ENCODE measurements at places on chromosomes 3 and 15.

GRCh38 chr15:39451121-39451688 is 129.7 kb upstream of the THBS1 start:
- no peak for DNase-seq

GRCh38 chr3:152664766-152665165 is 170.2 kb upstream of the P2RY1 start:
- no peak for DNase-seq

DNA sequence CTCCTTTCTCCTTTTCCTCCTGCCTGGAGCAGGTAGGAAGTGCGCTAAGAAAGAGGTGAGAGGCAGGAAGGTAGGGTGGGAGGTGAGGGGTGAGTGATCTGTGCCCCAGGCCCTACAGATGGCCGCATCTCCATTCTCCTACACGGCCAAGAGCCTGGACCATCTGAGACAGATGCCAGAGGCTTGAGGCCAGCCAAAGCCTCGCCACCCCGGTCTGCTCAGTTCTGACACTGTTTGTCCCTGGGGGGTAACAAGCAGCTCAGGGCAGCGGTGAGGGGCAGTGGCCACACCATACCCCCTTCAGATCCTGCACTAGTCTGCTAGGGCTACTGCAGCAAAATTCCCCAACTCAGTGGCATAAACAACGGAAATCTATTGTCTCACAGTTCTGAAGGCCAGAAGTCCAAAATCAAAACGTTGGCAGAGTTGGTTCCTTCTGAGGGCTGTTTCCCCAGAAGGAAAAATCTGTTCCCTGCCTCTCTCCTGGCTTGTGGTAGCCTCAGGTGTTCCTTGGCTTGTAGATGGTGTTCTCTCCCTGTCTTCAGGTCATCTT is 28.4 kb downstream of the ADCY5 start:
- DNase-seq, result no peak

DNA sequence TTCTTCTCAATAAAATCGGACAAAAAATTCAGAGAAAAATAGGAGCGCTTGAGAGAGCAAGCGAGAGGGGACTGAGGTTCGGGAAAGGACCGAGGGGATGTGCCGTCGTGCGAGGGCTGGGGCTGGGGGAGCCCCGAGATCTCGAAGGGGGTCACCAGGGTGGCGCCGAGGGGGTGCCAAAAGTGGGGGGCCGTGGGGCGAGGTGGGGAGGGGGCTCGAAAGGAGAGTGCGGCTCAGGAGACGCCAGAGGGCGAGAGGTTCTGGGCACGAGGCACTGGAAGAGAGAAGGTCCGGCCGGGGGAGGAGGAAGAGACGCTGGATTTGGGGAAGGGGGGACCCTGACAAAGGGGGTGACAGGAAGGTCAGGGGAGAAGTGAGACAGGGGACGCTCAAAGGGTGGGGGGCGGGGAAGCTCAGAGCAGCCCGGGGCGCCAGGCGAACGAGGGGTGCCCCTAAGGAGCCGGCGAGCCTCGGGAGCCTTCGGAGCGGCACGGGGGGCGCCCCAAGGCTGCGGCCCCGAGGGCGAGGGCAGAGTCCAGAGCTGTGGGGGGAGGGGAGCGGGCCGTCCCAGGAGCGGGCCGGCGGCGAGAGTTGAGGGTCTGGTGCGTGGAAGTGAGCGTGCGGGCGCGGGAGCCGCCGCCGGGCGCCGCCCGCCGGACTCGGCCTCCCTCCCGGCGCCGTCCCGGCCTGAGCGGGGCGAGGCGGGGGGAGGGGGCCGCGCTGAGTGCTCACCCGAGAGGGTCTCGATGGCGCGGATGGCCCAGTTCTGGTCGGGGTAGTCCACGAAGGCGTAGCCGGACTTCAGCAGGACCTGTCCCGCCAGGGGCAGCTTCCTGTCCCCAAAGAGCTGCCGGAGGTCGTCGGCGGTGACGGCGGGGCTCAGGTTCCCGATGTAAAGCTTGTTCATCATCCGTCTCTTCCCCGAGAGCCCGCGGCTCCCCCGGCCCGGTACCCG is 514 bp downstream of the IGF2BP2 start:
- DNase-seq, result no peak

DNA sequence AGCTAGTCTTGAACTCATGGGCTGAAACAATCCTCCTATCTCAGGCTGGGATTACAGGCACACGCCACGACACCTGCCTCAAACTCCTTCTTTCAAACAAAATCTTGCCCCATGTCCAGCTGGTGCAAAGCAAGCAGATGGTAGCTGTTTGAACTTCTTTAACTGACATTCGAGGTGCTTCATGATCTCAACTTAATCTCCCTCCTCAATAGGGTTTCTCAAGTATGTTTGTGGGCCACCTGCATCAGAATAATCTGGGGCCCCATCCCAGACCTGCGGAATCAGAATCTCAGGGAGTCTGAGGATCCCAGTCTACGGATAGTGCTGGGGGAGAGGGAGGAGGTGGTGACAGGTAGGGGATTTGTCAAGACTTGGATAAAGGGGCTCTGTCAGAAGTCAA is 20.9 kb upstream of the TRH start:
- DNase-seq, result no peak

Data from AG04449 (cell line).